ENCODE measurements at places on chromosomes 5 and 9. TPM values are rescaled to one million over a fixed set of nuclear protein-coding genes. Genes with fewer than 3 reads are reported as not detected.

- peaks cover 34% of the 10 kb centered on the region for H3K4me1 ChIP-seq
- H3K36me3 ChIP-seq, result no peaks in the 10 kb centered on the region
- H3K4me3 ChIP-seq, result no peak overlapping the region
- no peak overlapping the region for H3K27ac ChIP-seq
Observed at GRCh38 chr5:102759700-102760099, 4.6 kb downstream of the PAM start.

GRCh38 chr5:105878402-105878801, 1792.3 kb downstream of the EFNA5 start:
- no peak overlapping the region for H3K27ac ChIP-seq
- H3K27me3 ChIP-seq, result no peaks in the 10 kb centered on the region
- H3K4me1 ChIP-seq, result no peaks in the 10 kb centered on the region
- H3K36me3 ChIP-seq, result no peaks in the 10 kb centered on the region

- DNase-seq, result no peak
- H3K27ac ChIP-seq, result no peak overlapping the region
- no peak overlapping the region for H3K4me3 ChIP-seq
- H3K36me3 ChIP-seq, result no peaks in the 10 kb centered on the region
- no peaks in the 10 kb centered on the region for H3K4me1 ChIP-seq
Observed at GRCh38 chr5:154575546-154576428, 97.8 kb upstream of the HAND1 start.

GRCh38 chr9:133246991-133247390, 28.0 kb downstream of the ABO start:
- no peak for DNase-seq
- no peak overlapping the region for H3K27ac ChIP-seq
- H3K36me3 ChIP-seq, result no peaks in the 10 kb centered on the region
- H3K4me3 ChIP-seq, result no peak overlapping the region
- no peaks in the 10 kb centered on the region for H3K4me1 ChIP-seq

Gene FBP1
- 10.8 TPM for total RNA-seq

GRCh38 chr9:14389146-14389545, 75.2 kb upstream of the NFIB start:
- H3K36me3 ChIP-seq, result no peaks in the 10 kb centered on the region
- no peaks in the 10 kb centered on the region for H3K27me3 ChIP-seq
- no peaks in the 10 kb centered on the region for H3K4me1 ChIP-seq
- no peak for DNase-seq
- no peak overlapping the region for H3K27ac ChIP-seq

DNA sequence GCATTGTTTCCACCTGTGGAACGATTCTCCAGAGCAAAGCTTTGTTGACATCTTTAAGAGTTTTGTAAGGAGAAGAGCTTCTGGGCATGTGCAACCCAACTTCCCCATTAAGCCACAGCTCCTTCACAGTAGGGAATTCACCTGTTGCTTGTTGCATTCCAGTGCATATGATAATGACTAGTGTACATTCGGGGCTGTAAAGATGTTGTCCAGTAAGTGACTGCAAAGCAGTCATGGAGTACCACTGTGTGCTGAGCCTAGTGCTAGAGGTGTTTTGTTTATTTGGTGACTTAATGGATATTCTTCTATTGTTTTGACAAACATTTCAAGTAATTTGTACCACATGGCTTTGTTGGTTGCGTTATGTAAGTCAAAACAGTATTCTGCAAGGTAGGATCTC, 12.8 kb downstream of the UGCG start:
- peaks cover 57% of the 10 kb centered on the region for H3K4me1 ChIP-seq
- H3K36me3 ChIP-seq, result no peaks in the 10 kb centered on the region

DNA sequence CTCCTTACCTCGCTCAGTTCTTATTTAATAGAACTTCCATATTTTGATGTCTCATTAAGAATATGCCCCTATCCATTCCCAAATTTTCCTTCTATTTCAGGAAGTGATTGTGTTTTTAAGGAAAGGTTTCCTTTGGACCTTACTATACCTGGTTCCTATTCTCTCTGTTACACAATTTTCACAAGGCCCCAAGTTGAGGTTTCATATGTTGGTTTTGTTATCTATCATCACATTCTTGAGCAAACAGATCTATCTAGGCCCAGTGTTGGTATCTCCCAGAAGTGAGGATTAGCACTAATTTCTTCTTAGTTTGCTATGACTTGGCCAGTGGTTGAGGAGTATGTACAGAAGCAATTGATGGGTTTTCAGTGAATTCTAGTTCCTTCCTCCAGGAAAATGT, 41.5 kb downstream of the ALG2 start:
- H3K27ac ChIP-seq, result no peak overlapping the region
- H3K36me3 ChIP-seq, result no peaks in the 10 kb centered on the region
- H3K27me3 ChIP-seq, result no peaks in the 10 kb centered on the region
- DNase-seq, result no peak

GRCh38 chr9:115883467-115884329, 269.9 kb upstream of the PAPPA start:
- H3K27ac ChIP-seq, result no peak overlapping the region
- no peaks in the 10 kb centered on the region for H3K36me3 ChIP-seq
- DNase-seq, result no peak
- no peak overlapping the region for H3K4me3 ChIP-seq

Gene UBAP2
- total RNA-seq, result 48.0 TPM

DNA sequence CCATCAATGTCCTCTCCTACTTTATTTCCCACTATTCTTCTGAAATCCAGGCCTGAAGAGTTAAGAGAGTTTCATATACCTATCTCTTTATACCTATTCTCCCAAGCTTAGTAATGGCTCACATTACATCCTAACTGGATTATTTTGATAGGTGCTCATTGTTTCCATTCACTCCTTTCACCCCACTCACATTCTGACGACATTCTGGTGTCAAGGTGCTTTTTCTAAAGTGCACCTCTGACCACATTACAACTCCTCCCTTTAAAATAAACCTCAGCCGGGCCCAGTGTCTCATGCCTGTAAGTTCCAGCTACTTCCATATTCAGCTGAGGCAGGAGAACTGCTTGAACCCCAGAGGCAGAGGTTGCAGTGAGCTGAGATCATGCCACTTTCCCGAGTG, 417.1 kb downstream of the BNC2 start:
- no peak for DNase-seq
- H3K36me3 ChIP-seq, result no peaks in the 10 kb centered on the region
- H3K4me1 ChIP-seq, result no peaks in the 10 kb centered on the region
- H3K27ac ChIP-seq, result no peak overlapping the region
- H3K27me3 ChIP-seq, result no peaks in the 10 kb centered on the region

Gene NIPSNAP3A
- total RNA-seq, result 11.0 TPM

GRCh38 chr5:138305797-138306196, 25.8 kb downstream of the CDC25C start:
- H3K27ac ChIP-seq, result no peak overlapping the region
- DNase-seq, result no peak
- H3K4me3 ChIP-seq, result no peak overlapping the region
- H3K36me3 ChIP-seq, result no peaks in the 10 kb centered on the region
- H3K27me3 ChIP-seq, result no peaks in the 10 kb centered on the region

Gene INSL4
- not detected for total RNA-seq

Gene FKTN
- total RNA-seq, result 10.8 TPM

GRCh38 chr9:36137392-36138004, 965 bp downstream of the GLIPR2 start:
- H3K36me3 ChIP-seq, result no peaks in the 10 kb centered on the region
- no peaks in the 10 kb centered on the region for H3K27me3 ChIP-seq
- H3K27ac ChIP-seq, result peak overlapping the region; percentile 74
- no peak for DNase-seq
- peak overlapping the region; percentile 78 for H3K4me3 ChIP-seq

DNA sequence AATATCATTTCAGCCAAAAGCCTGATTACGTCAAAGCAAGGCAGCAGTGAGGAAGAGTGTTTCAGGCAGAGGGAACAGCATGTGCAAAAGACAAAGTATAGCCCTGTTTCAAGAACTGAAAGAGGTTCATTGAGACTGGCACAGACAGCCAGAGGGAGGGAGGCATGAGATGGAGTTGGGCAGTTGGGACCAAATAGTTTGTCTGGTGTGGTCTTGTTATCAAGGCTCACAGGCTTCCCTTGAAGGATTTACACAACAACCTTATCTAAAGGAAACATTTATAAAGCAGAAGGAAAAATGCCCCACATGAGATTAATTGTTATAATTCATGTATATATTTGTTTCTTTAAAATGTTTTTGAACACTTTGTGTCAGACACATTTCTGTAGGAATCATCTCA, 253.3 kb downstream of the DMAC1 start:
- no peak for DNase-seq
- no peaks in the 10 kb centered on the region for H3K4me1 ChIP-seq
- no peaks in the 10 kb centered on the region for H3K27me3 ChIP-seq
- H3K27ac ChIP-seq, result no peak overlapping the region
- H3K4me3 ChIP-seq, result no peak overlapping the region
- no peaks in the 10 kb centered on the region for H3K36me3 ChIP-seq

- no peaks in the 10 kb centered on the region for H3K27me3 ChIP-seq
- peaks cover 18% of the 10 kb centered on the region for H3K4me1 ChIP-seq
- H3K4me3 ChIP-seq, result peak overlapping the region; percentile 9
Observed at GRCh38 chr5:140569197-140569596, 4.6 kb downstream of the SLC35A4 start.

DNA sequence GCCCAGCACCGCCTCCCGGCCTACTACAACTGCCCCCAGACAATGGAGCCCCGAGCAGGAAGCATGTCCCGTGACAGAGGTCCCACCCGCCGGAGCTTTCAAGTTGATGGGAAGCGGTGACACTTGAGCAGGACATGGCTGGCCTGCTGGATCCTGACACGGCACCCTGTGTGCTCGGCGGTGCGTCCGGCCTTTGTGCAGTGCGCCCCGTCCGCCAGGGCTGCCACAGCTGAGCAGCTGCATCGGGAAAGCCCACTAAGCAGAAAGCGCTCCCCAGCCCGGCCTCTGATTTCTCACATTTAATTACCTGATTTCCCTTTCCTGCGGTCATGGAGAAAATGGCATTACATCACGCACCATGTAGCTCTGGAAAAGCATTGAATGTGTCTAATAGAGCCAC, 611.9 kb downstream of the IRX1 start:
- H3K27me3 ChIP-seq, result no peaks in the 10 kb centered on the region
- DNase-seq, result no peak

DNA sequence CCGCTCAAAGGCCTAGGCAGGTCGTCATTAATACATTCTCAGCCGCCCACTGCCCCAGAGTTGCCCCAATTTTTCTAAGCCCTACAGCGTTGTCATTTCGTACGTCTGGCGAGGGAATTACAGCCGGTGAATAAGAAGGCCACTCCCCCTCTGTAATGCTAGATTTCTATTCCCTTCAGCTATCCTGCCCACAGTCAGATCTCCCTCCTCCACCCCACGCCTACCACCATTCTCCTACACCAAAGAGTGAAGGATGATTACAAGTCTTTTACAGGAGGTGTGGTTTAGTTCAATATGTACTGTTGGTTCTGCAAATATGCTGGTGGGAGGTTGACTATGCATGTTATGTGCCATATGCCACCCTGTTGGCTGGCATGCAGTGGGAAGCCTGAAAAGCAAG, 83.7 kb upstream of the SMIM15 start:
- H3K27me3 ChIP-seq, result no peaks in the 10 kb centered on the region
- no peak for DNase-seq
- H3K36me3 ChIP-seq, result no peaks in the 10 kb centered on the region
- H3K4me1 ChIP-seq, result no peaks in the 10 kb centered on the region

DNA sequence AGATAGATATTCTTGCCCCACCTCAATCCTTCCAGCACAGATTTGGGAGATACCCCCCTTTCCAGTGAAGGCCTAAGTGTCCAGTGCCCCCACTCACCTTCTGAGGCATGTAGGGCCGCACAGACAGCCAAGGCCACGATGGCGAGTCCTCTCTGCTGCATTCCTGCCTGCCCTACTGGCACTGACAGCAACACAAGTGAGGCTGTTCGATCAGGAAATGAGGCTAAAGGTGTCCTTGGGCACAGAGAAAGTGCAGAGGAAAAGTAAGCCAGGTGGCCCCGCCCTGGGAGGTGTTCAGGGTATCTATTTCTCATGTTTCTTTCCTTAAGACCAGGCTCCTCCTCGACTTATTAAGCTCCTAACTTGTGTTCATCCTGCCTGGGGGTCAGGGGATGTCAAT, at the start of gene CCL28:
CCL28 (minus strand) TSS at position 236 of the 400 bp plus-strand sequence; CDS start at position 161, 75 bp downstream.
- DNase-seq, result no peak
- no peaks in the 10 kb centered on the region for H3K27me3 ChIP-seq
- H3K4me1 ChIP-seq, result no peaks in the 10 kb centered on the region
- no peaks in the 10 kb centered on the region for H3K36me3 ChIP-seq

DNA sequence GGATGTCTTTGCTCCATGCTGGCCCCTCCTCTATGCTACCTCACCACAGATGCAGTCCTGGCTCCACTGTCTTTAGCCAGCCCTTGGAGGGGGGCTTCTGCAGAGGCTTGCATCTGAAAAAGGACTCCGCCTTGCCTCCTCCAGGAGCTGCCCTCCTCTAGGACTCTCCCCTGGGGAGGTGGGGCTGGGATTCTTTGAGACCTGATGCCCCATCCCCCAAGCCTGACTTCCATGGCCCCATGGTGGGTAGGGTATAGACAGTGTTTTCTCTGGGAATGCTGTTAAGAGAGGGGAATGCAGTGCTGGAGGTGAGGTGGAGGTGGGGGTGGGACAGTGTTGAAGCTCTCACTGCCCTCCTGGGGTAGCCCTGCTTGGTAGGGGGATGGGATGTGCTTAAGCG, 14.3 kb downstream of the JADE2 start:
- DNase-seq, result no peak
- no peak overlapping the region for H3K4me3 ChIP-seq
- H3K27me3 ChIP-seq, result no peaks in the 10 kb centered on the region
- no peak overlapping the region for H3K27ac ChIP-seq
- peaks cover 31% of the 10 kb centered on the region for H3K4me1 ChIP-seq

Data from naive thymus-derived CD4-positive, alpha-beta T cell (primary cell).